ENCODE measurements at places on chromosomes 1 and 21.

- no peak for DNase-seq
Observed at GRCh38 chr21:43814215-43815106, 25.1 kb downstream of the RRP1 start.

DNA sequence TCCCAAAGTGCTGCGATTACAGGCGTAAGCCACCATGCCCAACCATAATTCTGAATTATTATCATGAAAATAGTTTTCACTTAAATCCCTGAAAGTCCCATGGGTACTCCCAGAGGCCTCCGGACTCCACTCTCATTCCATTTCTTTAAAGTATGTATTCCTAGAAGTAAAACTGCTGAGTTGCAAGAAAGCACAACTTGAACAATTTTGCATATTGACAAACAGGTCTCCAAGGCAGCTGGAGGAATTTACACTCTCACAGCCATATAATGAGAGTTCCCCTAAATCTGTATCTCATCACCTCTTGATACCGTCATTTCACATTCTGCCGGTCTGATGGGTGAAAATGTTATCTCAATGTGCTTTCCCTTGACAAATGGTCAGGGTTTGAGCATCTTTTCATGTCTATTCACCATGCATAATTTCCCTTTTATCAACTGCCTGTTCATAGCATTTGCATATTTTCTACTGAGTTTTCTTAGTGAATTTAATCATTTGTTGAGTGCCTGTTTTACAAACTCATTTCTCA is 129.4 kb downstream of the SMYD3 start:
- no peak for DNase-seq

DNA sequence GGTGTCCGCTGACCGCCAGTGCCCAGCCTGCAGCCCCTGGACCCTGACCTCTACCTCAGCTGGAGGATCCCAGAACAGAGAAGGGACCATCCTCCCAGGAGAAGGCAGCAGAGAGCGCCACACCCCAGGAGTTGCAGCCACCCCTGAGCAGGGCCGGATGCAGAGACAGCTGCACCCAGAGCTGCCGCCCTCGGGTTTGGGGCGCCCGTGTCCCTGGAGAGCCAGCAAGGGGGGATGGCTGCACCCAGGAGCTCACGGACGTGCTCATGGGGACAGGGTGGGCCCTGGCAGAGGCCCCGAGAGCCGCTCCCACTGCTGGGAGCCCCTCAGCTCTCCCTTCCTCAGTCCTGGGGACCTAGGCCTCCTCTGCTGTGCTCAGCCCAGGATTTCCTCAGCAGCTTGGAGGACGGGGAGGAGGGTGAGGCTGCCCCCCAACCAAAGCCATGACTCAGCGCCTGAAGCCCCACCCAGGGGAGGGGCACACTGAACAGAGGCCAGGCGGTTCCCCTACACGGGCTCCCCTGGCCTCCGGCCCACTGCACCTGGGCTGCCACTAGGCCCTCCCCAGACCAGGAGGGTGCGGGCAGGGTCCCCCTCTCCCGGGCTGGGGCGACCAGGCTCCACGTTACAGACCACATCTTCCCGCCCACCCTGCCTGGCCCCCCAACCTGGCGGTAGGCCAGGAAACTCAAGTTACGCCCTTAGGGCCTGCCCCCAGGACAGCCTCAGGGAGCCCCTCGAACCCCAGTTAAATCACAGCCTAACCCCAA is 2.2 kb downstream of the ACAP3 start:
- DNase-seq = peak; percentile 81

DNA sequence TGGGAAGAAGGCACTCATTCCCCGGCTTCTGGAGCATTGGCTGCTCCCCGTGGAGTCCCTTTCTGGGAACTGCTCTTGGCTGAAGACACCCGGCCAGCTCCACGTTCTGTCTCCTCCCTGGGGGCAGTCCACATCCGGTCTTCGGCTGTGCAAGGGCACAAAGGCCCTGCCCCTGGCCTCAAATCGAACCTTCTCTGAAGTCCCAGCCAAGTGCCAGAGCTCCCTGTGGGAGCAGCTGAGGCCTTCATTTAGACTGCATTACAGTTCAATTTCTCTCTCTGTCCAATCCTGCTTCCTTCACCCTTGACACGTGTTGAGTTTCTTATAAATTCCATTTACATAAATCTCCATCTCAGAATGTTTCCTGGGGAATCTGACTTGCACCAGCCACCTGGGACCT is 132.9 kb upstream of the POU3F1 start:
- DNase-seq = no peak

DNA sequence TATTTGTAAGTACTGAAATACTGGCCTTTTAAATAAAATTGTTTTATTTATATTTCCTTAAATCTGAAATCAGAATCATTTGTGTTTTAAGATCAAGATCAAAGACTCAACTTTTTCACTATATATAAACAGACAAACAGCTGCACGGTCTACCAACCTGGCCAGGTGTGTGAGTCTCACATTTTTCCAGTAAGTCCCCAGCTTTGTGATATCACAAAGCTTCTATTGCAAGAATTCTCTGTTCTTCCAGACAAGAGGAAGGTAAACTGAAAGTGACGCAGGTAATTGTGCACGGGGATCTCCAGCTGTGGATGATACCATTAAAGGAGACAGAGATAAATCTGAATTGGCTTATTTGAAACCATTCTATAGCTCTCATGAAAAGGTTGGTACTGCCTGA is 41.2 kb upstream of the CYP2J2 start:
- no peak for DNase-seq

DNA sequence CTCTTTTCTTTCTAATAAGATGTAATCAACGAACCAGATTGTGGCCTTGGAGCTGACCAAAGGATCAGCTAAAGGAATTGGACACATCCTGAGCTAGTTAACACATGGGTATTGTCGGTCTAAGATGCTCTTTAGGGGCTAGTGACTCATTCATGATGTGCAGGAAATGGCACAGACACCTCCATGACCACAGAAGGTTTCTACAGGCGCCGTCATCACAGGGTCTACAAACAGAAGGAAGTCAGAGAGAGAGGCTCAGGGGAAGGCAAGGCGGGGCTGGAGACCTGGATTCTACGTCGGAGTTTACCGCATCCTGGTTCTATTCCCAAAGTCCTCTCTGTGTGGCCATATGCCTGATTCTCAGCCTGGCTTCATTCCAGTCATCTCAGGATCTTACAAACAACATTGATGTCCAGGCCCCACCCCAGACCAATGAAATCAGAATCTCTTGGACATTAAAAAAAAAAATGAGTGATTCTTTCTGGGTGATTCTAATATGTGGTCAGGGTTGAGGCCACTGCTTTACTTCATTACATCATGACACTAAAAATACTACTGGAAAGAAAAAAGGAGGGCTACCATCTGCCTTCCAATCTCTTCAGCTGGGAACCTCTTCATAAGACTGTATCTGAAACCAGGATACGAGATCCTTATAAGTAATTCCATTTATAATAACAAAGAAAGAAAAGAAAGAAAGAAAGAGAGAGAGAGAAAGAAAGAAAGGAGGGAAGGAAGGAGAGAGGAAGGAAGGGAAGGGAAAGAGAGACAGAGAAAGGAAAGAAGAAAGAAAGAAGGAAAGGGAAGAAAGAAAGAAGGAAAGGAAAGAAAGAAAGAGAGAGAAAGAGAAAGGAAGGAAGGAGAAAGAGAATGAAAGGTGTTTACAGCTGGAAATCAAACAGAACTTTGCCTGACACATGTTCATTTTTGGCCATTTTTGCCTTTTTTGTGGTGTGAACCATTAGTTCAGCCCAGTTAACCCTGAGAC is 11.6 kb upstream of the KCNJ15 start:
- peak; percentile 30 for DNase-seq

DNA sequence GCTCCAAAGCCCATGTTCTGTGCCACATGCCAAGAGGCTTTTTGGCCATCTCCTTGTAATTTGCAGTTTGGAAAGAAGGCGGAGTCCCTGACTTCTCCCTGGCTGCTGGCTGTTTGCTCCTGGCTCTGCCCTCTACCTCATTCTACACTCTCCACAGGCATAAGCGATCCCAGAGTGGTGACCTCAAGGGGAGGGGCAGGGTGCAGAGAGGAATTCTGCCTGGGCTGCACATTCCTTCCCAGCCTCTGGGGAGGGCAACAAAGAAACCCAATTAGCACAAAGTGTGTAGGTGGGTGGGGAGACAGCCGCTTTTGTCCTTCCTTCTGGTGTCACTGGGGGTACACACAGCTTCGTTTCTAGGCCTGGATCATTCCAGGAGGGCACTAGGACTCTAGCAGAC is 95.3 kb downstream of the HIVEP3 start:
- no peak for DNase-seq

DNA sequence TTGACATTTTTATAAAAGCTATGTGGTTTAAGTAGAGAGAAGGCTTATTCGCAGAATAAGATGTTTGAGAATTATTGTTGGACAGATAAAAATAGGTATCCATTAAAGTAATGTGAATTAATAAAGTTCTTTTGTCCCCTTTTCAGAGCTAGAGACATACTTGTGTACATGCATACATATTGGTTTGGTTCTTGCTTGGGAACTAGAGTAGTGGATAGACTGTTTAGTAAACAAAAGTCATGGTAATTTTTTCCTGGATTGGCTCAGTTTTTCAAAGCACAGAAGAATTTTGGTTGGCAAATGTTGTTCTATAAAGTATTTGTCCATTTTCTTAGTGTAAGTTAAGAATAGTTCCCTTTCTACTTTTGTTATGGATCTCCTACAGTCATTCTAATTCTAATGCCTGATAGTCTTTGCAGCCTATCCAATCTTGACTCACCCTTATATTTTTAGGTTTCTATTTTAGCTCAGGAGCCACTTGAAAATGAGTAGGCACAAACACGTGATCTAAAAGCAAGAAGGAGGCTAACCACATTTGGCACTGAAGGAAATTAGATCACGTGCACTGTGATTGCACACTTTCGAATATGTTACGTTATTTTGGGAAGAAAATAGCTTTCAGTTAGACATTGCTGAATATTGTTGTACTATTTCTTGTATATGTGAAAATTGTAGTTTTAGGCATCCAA is 47.0 kb downstream of the RABGAP1L start:
- DNase-seq = no peak

DNA sequence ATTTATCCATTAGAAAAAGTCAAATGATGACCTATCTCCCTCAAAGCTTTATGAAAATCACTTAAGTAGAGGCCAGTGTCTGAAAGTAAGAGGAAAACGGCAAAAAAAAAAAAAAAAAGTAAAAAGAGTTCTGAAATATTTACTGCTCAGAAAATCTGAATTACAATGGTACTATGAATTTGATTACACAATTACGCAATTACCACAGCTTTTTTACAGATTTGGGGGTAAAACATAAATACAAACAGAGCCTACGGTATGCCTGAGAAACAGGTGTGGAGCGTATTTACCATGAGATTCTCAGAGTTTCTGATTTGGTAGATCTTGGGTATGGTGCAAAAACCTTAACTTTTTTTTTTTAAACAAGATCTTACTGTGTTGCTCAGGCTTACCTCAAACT is 15.9 kb upstream of the FBXO28 start:
- DNase-seq = no peak

GRCh38 chr1:38037221-38037939 is 9.2 kb downstream of the POU3F1 start:
- DNase-seq = no peak

GRCh38 chr1:203539831-203540546 is 46.0 kb downstream of the OPTC start:
- no peak for DNase-seq

- DNase-seq = no peak
Observed at GRCh38 chr1:21007876-21008275, 168.8 kb downstream of the EIF4G3 start.

GRCh38 chr1:235009561-235010306 is 118.9 kb downstream of the TOMM20 start:
- no peak for DNase-seq

DNA sequence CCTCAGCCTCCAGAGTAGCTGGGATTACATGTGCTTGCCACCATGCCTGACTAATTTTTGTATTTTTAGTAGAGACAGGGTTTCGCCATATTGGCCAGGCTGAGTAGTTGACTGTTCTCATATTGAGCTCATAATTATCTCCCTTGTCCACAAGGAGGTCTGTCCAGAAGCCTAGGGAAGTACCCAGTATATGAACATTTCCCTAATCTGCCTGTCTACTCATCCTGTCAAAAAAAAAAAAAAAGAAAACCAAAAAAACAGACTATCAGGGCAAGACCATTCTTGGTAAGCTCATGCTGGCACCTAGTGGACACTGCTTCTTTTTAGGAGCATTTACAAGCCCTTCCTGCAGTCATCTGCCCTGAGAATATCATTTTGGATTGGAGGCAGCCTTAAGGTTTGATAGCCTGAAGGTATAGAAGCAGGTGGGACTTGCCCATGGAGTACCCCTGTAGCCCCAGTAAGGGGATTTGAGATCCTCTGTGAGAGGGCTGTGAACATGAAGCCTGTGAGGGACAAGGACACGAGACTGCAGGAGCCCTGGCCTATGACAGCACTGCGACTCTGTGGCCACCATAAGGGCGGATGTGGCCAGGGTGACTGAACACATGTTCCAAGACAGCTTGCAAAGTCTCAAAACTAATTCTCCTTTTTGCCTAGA is 10.8 kb upstream of the DUSP12 start:
- DNase-seq = no peak

GRCh38 chr1:158283965-158284364 is 5.8 kb upstream of the CD1C start:
- no peak for DNase-seq

GRCh38 chr1:222817529-222817928 is 2.7 kb downstream of the DISP1 start:
- no peak for DNase-seq

- DNase-seq = no peak
Observed at GRCh38 chr1:87044840-87045239, 130.4 kb downstream of the HS2ST1 start.

DNA sequence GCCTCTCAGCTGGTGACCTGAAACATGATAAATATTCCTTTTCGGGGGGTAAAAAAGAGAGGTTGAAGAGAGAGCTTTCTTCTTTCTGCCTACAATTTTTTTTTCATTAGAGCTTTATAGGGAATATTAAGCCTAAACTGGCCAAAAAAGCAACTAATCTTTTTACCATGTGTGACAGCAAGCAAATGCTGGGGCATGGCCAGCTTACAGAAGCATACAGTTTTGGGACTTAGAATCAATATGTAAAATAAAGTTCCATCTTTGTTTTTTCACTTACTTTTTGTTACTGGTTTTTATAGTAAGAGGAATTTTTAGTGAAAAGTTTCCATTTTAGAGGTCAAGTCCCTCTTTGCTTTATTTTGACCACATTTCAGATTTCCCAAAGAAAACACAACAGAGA is 301.2 kb upstream of the DEPDC1 start:
- DNase-seq = no peak

DNA sequence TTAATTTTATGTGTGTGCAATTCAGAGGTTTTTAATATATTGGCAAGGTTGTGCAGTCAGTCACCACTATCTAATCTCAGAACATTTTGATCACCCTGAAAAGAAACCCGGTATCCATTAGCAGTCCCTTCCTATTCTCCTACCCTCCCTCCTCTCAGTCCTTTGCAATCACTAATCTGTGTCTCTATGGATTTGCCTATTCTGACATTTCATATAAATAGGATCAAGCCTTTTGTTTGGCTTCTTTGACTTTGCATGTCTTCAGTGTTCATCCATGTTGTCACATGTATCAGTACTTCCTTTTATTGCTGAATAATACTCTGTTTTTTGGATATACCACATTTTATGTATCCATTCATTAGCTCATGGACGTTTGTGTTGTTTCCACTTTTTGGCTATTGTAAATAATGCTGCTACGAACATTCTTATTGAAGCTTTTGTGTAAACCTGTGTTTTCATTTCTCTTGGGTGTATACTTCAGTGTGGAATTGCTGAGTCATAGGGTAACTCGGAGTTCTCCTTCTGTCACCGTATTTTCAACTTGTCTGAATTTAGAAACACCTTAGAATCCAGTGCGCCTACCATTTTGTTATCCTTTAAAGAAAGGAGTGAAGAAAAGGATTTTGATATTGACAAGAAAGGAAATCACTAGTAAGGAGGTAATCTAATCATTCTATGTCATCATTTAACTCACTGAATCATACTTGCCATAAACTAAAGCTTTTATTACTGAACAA is 3.4 kb downstream of the CEP85 start:
- DNase-seq = no peak
